ENCODE measurements at places on chromosomes 11 and 22. TPM values are rescaled to one million over a fixed set of nuclear protein-coding genes. Genes with fewer than 3 reads are reported as not detected.

RAB38 gene
- 10.2 TPM for total RNA-seq

APOA1 gene
- total RNA-seq, result 626 TPM

YPEL1 gene
- total RNA-seq, result 19.3 TPM

OOSP2 gene
- not detected for total RNA-seq

PIK3IP1 gene
- total RNA-seq, result 21.0 TPM

Data from type B pancreatic cell (in vitro differentiated cells).